CMK (cell line): ENCODE measurements at places on chromosomes 7 and 10.

DNA sequence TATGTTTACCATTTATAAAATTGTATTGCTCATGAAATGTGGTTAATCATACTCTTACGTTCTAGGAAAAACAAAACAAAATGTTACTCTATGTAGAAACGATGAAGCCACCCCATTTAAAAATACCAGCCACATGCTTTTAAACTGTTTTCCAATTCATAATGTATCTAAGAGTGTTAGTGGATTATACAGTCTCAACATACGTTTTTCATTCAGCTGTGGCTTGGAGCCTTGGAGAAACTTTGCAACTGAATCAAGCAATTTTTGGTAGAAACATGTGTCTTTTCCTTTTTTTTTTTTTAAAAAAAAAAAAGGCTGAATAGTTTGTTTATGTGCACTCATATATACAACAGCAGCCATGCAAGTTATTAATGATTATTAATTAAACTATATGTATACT is 378.0 kb upstream of the SEMA3D start:
- DNase-seq: no peak

- DNase-seq: no peak
These were observed 32.1 kb upstream of the MDFIC start for GRCh38 chr7:114889646-114890285.

DNA sequence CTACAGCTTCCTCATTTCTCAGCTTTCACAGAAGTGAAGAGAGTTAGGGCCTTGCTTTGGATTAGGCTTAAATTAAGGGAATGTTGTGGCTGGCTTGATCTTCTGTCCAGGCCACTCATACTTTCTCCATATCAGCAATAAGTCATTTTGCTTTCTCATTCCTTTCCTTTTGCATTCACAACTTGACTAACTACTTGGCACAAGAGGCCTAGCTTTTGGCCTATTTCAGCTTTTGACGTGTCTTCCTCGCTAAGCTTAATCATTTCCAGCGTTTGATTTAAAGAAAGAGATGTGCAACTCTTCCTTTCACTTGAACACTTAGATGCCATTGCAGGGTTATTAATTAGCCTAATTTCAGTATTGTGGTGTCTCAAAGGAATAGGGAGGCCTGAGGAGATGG is 712.0 kb downstream of the INHBA start:
- DNase-seq: no peak

DNA sequence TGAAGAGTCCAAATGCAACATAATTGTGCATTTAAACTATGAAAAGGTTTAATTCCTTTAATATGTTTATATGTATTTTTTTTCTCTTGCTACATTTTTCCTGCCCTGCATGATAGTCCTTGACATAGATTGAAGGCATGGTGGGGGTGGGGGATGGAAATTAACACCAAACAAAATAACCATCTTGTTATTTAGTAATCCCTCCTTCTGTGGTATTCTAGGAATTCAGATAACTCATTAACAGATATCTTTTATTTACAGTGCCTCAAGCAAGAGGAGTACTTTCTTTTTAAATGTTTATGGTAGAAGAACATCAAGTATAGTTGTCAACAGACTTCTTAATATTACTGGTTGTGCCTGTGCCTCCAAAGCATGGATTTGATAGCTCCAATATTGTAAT is 337.6 kb upstream of the SEMA3A start:
- no peak for DNase-seq

DNA sequence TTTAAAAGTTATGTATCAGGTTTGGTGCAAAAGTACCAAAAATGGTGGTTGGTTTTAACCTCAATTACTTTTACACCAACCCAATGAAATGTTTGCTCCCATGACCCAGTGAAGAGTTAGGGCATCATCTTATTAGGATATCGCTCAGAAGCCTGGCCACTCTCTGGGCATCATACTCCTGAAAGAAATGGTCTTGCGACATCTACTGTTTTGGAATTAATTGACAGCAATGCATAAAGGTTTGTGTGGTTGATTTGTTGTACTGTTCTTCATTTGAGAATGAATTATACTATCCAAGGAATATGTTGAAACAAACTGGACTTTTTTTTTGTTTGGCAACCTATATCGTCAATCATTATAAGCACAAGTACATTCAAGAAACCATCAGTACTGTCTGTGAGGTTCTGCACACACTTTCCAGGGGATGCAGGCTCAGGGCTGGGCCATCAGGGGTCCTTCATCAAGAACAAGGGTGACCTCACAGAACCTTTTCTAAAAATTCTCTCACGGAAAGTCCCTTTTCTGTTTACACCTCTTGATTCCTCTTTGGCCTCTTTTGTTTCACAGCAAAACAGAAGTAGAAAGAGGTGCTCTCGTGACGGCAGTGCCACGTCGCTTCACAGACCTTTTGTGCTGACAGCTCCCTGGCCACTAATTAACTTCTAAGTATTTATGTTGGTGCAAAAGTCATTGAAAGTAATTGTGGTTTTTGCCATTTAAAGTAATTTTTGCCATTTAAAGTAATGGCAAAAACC is 117.2 kb upstream of the KLF6 start:
- DNase-seq: no peak

DNA sequence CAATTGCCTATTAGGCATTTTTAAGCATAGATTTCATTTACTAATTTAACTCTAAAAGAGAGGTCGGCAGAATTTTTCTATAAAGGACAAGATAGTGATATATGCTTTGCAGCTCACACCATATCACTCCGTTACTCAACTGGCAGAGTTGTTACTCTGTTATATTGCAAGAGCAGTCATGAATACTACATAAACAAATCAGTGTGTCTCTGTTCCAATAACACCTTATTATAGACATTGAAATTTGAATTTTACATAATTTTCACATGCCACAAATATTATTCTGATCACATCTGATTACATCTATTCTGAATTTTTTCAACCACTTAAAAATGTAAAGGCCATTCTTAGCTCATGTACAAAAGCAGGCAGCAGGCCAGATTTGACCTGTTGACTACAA is 853.9 kb upstream of the LRRTM3 start:
- DNase-seq: no peak

DNA sequence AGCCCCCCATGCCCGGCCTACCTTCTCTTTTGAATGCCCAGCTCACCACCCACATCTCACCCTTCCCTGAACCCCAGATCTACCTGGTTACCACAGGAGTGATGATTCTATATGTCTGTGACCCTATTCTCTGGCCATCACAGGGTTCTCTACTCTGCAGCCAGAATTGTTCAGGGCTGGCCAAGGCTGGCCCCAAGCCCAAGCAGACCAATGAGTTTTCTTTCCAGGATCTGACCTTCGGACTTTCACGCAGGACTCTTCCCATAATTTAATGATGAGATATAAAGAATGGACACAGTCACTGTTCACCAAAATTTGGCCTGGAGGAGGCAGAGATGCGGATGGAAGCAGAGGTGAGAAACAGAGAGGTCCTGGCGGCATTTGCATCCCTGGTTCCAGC is 72.6 kb downstream of the PIP4K2A start:
- DNase-seq: no peak

DNA sequence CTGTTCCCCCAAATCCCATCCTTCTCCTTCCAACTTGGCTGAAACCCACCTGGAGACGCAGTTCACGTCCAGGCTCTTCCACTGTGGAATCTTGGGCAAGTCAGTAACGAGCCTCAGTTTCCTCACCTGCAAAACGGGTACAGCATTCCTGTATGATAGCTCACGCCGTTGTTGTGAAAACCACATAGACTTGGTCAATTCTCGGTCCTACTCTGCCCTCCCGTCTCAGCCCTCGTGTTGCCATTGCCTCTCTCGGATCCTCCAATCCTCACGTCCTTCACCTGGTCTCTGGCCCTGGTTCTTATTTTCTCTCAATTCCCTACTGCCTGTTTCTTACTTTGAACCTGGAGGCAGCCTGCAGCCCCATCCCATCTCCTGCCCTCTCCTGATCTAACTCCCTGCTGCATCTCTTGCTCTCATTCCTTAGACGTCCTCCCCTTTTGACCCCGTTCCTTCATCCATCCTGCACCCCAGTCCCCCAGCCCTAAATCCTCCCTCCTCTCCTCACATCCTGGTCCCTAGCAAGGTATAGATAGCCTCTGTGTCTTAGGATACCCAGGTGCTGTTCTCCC is 2.0 kb upstream of the MUC12 start:
- no peak for DNase-seq

- no peak for DNase-seq
These were observed 200.3 kb downstream of the PRPF18 start for GRCh38 chr10:13787015-13787421.

GRCh38 chr10:93746844-93747284 is 10.9 kb upstream of the LGI1 start:
- DNase-seq: no peak

- DNase-seq: no peak
These were observed 327.7 kb downstream of the GLRX3 start for GRCh38 chr10:130463876-130464364.

- no peak for DNase-seq
These were observed 288.6 kb upstream of the PHF14 start for GRCh38 chr7:10685040-10685439.

GRCh38 chr7:24284699-24285506 is 913 bp downstream of the NPY start:
- DNase-seq: no peak

- DNase-seq: no peak
These were observed 22.4 kb downstream of the PPP1R3C start for GRCh38 chr10:91610444-91610843.

DNA sequence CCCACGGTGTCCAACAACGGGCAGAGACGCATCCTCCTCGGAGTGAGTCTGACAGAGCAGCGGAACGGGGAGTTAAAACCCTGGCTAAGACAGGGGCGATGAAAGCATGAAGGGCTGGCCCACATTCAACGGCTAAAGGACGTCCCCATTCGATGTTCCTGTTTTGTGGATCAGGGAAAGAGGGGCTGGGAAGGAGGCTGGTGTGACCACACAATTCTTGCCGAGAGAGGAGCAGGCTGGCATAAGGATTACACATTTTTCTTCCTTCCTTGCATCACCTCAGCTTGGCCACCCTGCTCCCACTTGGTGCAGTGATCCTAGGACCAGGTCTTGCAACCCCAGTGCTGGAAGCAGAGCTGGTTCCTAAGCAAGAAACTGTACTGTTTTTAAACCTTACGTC is 67.7 kb downstream of the GNA12 start:
- no peak for DNase-seq

DNA sequence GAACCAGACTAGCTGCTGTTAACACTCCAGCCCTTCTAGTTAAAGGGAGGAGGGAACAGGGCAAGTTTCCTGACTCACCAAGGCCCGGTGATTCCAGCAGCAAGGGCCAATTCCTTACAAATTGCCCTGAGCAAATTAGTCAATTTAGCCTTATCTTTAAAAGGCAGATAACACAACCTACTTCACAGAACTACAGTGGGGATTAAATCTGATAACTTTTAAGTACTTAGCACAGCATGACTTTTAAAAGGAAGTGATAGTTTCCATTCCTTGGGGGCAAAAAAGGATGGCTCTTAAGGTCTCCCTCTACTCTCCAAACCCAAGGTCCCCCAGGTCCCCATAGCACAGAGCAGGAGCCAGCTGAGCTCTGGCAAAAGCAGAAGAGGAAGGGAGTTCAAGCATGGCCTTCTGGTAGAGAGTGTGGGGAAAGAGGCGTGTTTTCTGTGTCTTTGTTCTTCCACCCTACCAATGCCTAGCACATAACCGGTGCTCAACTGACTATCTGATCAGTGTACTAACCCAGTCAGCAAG is 4.0 kb downstream of the CDCA7L start:
- no peak for DNase-seq

DNA sequence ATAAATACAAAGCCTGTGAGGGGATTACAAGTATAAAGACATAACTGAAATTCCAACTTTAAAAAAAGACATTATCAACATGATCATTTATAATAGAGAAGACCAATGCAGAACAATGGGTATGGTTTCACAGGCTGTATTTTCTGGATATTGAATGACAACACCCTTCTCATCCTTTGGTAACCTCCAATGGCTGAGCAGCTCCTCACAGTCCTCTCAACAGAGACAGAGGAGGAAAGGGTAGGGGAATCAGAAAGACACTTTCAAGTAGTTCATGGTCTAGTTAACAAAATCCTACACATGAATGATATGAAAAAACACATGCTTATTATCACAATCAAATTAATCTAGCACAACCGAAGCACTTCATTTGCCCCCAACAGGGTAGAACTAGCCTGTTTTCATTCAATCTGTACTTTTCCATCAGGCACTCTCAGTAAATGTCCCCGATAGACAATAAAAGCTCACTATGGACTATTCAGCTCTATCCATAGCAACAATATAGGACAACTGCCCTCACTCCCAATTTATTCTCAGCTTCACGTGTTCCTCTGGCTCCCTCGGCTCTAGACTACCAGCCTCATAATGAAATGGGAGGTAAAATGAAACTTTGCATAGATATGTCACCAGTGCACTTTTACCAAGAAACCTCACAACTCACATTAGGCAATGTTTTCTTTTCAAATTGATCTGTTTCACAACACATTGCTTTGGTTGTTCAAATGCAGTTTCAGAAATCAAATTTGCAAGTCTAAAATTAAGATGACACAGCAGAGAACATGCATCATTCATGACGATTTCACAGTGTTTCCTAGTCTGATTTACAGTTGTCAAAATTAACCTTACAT is 211.4 kb downstream of the THSD7A start:
- no peak for DNase-seq

- no peak for DNase-seq
These were observed 25.6 kb downstream of the CCDC3 start for GRCh38 chr10:12975906-12976305.

DNA sequence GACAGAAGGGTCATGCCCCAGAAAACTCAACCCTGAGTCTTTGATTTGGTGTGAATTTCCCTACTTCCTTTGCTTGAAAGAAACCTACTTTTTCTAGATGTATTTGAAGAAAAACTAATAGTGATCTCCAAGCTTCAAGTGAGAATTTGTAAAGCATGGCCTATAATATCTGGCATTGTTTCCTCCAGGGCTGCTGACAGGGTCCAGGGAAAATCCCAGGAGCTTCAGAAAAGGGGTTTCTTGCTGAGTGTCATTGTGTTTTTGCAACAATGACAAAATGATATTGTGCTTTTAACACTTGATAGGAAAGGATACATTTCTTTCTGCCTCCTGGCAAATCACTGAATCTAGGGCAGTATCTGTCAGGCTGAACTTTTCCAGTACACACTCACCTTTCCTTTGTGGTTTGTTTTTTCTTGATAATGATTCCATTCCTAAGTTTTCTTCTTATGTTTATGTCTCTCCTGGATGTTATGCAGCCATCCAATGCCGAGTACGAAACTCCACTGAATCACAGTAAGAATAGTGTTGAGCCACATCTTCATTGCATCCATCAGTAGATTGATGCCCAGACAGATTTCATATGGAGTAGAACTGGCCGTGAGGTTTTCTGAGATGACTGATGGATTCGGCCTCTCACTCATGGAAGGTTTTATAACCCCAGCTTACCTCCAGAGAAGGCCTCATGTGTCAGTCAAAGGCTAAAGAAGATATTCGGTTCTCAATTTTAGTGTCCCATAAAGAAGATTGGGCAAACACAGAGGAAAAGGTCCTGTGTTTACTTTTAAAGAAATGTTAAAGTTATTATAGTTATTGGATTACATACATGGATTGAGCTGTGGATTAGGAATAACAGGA is 76.9 kb upstream of the STEAP1B start:
- no peak for DNase-seq
